ENCODE measurements at places on chromosomes 2 and 18.

DNA sequence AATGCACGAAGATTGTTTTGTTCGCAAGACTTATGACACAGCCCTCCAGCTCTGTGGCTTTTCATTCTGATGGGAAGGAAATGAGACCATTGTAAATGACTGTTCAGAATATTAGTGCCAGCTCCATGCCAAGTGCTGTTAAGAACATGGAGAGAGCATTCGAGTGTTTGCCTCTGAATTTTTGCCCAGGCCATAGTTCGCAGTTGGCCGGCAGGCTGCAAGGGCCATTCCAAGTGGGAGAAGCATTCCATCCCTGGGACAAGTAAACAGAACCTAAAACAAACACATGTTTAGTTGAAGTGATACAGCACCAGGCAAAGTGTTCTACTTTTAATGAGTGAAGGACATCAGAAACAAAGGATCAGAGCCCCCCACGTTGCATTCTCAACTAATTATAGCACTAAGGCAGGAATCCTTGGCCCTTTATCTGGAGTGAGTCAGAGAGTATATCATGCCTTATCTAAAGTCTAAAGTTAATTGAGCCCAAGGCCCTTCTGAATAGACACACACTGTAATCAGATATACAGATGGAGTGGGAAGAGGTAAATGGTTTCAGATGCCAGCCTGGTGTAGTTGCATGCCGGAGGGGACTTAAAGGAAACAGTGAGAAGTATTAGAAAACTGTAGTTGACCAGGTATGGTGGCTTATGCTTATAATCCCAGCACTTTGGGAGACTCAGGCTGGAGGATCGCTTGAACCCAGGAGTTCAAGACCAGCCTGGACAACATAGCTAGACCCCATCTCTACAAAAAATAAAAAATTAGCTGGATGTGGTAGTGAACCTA lies 53.3 kb downstream of the NEDD4L start:
- DNase-seq, result no peak

- no peak for DNase-seq
Observed at GRCh38 chr2:144041612-144042011, 478.3 kb downstream of the ZEB2 start.

DNA sequence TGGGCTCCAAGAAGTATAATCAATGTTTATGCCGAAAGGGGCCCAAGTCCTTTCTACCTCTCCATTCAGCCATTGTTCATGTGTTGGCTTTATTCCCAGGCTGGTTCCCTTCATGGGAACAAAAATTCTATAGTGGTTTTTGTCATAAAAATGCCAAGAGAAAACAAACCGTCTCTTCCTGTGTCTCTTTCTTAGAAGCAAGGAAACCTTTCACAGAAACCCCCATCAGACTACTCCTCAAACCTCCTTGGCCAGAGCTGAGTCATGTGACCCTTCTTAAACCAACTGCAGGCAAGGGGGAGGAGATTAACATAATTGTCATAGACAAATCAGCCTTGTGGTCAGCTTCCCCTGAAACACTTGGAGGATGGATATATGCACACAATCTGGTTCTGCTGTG lies 75.1 kb upstream of the TANK start:
- DNase-seq, result no peak

- DNase-seq, result no peak
Observed at GRCh38 chr2:184677171-184677570, 78.8 kb downstream of the ZNF804A start.

DNA sequence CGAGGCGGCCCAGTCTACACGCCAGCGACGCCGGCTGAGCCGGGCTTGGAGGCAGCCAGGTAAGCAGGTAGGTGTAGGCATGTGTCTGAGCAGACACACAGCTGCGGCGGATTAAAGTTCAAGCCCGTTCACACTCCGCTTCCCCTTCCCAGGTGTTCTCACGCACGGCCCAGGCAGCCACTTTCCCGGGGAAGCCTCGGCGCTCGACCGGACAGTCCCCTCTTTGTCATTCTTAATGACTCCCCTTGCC lies 367 bp downstream of the TGFA start:
- no peak for DNase-seq

DNA sequence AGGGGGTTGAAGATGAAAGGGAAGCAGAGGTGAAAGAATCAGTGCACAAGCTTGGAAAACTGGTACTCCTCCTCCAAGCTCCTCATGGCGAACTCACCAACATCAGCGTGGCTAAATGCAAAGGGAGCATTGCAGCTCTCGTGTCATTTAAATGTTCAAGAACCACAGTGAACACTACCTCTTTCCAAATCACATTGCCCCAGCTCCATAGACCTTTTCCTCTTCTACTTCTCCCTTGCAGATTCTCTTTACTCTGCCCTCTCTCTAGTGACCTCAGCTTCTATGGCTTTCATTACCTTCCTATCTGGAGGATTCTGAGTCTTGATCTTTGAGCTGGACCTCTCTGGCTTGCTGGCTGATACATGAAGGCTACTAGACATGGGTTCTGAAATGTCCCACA lies 14.3 kb downstream of the EPB41L3 start:
- no peak for DNase-seq

- no peak for DNase-seq
Observed at GRCh38 chr2:75186821-75187220, 12.5 kb downstream of the TACR1 start.

- DNase-seq, result no peak
Observed at GRCh38 chr2:157415591-157416101, 28.2 kb downstream of the CYTIP start.

DNA sequence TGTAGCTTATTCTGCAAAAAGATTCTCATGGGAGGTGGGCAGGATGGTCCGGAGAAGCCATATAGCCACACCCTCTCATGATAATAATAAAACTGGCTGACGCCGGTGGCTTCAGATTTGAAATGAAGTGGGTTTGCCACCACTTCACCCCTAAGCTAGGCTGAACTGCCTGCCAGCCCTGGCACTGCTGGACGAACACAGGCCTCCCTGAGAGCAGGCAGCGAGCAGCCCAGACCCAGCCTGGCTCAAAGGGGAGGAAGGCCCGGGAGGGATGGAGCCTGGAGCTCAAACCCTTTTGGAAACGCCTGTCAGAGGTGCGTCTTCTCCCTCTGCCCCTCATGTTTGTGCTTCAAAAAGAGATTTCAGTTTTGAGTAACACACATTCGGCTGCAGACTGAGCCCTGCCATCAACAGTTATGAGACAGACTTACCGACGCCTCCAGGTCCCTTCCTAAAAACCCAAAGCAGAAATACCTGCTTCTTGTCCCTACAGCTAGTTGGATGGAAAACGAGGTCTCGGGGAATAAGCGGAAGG lies 71.1 kb upstream of the HPCAL1 start:
- no peak for DNase-seq

GRCh38 chr2:189763908-189764661 lies 1.5 kb upstream of the OSGEPL1 start:
- DNase-seq, result no peak
